ENCODE measurements at places on chromosomes 4 and X.

DNA sequence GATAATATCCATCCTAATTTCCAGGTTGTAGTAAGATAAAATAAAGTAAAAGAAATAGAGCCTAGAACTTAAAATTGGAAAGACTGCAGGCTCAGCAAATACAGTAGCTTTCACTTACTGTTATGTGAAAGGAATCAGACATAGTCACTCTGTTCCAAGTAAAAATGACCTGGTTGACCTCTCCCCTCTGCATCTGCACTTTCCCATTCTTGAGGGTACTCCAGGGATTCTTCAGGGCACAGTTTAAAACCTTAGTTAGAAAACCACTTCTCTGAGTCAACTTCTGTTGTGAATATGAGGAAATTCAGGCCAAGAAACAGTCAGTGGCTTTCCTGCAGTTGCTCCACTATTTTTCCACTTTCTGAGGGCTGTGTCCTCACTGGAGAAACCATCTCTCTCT, 42.9 kb downstream of the FRAS1 start:
- no peak for DNase-seq

DNA sequence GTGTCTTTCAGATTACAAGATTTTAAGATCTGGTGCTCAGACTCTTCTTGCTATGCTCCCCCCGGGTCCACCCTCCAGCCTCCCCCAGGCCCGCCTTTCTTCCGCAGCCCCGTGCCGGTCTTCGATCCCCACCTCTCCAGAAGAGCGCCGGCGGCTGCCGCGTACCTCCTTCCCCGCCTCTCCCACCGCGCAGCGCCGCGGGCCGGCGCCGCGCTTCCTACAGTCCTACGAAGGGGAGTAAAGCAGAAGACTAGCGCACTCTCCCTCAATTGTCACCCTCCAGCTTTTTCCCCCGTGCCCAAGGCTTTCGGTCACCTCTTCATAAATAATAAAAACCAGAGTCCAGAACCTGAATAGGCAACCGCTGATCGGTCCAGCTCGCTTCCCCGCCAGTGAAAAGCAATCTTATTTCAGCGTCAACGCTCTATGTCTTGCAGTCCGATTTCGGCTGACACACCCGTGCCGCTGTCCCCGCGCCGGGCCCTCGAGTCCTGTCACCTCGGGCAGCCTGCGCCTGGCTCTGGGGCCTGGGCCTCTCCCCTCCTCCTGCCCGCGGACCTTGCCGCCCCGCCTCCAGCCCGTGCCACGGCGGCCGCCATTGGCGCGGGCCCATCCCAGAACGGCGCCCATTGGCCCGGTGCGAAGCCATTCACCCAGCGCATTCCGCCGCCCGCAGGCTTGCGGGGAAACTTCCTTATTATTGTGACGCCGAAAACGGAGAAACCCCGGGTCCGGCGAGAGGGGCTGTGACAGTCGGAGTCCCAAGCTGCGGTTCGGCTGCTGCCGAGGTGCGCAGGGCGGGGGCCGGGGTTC, at the start of gene HERC3:
Gene HERC3, plus strand, starts transcription at position 694 of the 813 bp plus-strand sequence. CDS start 13,344 bp downstream, outside the sequence.
- no peak for DNase-seq

GRCh38 chr4:140704392-140704960, 51.7 kb downstream of the TBC1D9 start:
- no peak for DNase-seq

DNA sequence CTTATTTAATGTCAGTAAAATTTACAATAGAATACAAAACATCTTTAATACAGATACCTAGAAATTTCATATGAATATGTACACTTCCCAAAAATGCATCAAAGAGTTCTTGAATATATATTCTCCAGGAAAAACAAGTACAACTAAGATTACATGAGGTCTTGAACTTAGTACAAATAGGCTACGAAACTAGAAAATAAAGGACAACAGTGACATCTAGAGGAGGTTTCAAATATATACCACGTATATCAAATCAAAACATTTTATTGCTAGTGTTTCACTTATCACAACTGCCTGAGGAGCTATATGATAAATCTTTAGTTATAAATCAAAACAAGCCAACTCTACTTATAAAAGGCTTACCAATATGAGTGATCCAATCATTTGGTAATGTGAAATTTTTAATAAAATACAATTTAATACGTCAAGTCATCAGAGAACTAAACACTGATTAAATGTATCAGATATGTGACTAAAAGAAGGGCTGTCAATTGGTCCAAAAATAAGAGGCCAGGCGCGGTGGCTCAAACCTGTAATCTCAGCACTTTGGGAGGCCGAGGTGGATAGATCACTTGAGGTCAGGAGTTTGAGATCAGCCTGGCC, 36.6 kb downstream of the ANAPC10 start:
- no peak for DNase-seq

DNA sequence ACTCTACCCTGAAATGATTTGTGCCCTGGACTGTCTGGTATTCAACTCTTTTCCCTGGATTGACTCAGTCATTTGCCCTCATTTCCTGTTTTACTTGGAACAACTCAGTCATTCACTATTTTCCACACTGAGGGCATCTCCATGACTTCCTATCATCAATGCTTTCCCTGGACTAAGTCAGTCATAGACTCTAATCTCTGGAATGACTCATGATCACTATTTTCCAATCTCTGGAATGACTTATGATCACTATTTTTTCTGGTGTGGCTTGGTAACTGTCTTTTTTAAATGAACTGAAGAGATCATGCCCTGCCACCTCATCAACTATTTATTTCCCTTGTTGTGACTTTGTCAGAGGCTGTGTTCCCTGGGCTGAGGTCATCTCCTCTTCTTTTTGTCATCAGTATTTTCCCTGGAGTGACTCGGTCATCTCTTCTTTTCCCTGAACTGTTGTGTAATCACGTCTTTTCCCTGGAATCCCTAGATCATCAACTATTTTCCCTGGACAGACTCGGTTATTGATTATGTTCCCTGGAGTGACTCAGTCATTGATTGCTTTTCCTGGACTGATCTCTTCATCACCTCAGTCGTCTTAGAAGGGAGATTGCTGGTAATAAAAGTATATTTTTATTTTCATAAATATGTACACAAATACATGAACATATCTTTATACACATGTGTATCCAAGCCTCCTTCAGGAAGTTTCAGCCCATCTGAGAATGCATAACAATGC, 327.1 kb upstream of the VCX start:
- DNase-seq, result no peak

GRCh38 chr4:152999346-153000075, 63.4 kb downstream of the FHDC1 start:
- DNase-seq, result no peak

DNA sequence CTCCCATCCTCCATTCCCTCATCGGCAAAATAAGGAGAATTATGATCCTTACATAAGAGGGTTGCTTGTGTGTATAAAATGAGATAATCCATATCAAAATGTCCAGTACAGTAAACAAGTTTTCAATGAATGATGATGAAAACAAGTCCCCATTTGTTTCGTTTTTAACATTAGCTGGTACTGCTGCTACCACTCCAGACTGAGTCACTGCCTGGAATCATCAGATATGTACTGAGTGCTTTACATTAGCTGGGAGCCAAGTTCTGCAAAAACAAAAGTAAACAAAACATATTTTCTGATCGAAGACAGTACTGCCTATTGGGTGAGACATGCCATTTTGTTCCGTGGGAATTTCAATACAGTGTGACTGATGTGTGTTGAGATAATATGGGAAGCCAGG, 123.2 kb upstream of the IGFBP7 start:
- no peak for DNase-seq

GRCh38 chr4:144399927-144400326, 246.0 kb upstream of the HHIP start:
- DNase-seq, result no peak

DNA sequence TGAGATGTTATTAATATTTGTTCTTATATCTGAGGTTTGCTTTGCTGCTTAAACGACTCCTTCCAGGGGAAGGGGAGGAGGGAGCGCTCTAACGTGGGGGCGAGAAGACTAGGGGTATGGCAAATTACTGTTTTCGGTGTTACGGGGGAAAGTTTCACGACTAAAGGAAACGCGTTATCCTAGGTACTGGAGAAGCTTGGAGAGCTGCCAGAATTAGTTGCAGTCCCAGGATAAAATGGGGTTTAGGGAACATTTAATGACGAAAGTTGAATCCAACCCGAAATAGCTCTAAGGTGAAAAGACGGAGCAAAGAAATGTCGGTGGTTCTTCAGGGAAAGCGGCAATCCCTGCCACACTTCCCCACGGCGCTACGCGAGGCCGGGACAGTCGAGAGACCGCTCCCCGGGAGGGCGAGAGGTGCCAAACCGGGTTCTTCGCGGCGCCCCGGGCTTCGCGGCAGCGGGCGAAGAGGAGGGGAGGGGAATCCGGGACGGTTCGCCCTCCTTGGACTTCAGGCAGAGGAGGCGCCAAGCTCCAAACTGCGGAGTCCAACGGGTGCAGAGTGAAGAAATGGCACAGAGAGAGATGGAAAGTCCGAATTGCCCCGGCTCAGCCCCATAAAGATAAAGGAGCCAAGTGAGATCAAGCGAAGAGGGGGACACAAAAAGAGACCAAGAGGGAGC, 724 bp downstream of the THOC2 start:
- no peak for DNase-seq

- no peak for DNase-seq
These were observed 91.6 kb downstream of the ANXA10 start for GRCh38 chr4:168183717-168184571.

Measured in NK-92 treated with Interleukin-12 subunit alpha and Interleukin-12 subunit beta, amount 100 ng/mL, for 24 hours (cell line).